Neural crest cell (in vitro differentiated cells): ENCODE measurements at places on chromosomes 4 and X. TPM values are rescaled to one million over a fixed set of nuclear protein-coding genes. Genes with fewer than 3 reads are reported as not detected.

GRCh38 chr4:4829837-4830236 is 29.6 kb upstream of the MSX1 start:
- peaks cover 3% of the 10 kb centered on the region for H3K4me1 ChIP-seq
- no peak overlapping the region for H3K4me3 ChIP-seq
- H3K27me3 ChIP-seq = peaks cover 15% of the 10 kb centered on the region
- no peak for DNase-seq
- no peak overlapping the region for H3K27ac ChIP-seq

- H3K27me3 ChIP-seq = no peaks in the 10 kb centered on the region
- no peak overlapping the region for H3K27ac ChIP-seq
- H3K4me1 ChIP-seq = no peaks in the 10 kb centered on the region
Measured at GRCh38 chr4:145320294-145320693, 139.9 kb upstream of the OTUD4 start.

GRCh38 chrX:85765651-85766050 is 281.7 kb downstream of the CHM start:
- H3K4me1 ChIP-seq = no peaks in the 10 kb centered on the region
- H3K4me3 ChIP-seq = no peak overlapping the region
- peaks cover 2% of the 10 kb centered on the region for H3K36me3 ChIP-seq
- DNase-seq = no peak
- H3K27ac ChIP-seq = no peak overlapping the region
- H3K27me3 ChIP-seq = no peaks in the 10 kb centered on the region

DNA sequence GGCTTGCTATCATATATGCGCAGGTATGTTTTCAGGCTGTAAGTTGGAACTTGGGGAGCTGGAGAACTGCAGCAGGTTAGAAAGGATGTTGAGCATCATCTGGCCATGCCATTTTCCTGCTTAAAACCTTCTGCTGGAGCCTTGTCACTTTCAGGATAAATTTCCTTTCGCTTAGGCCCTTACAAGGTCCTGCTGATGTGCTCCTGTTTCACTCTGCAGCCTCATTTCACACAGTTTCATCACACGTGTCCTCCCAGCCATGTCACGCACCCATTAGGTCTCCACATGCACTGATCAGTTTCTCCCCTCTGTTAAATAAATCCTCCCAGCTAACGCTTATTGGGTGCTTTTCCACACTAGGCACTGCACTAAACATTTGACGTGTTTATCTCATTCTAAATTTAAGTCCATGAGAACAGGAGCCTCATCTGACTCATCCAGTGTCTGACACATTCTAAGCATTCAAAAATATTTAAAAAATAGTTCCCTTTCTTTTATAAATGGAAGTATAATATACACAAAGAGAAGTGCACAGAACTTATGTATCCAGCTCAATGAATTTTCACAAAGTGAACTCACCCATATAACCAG is 14.5 kb downstream of the SOD3 start:
- H3K4me3 ChIP-seq = no peak overlapping the region
- peaks cover 4% of the 10 kb centered on the region for H3K36me3 ChIP-seq

Gene TMPRSS11F
- total RNA-seq = not detected in 2 replicates
